A375 (cell line): ENCODE measurements at places on chromosomes 16 and 17. TPM values are rescaled to one million over a fixed set of nuclear protein-coding genes. Genes with fewer than 3 reads are reported as not detected.

The GDPD1 gene
- 2.9 and 4.0 TPM in 2 replicates for total RNA-seq

The CES5A gene
- not detected in 2 replicates for total RNA-seq

The PPL gene
- 0.26 and 0.27 TPM in 2 replicates for total RNA-seq

The SEZ6 gene
- total RNA-seq = not detected in 2 replicates

The MYOCD gene
- total RNA-seq = not detected in 2 replicates

The RAB37 gene
- total RNA-seq = 0.04 TPM in 1 of 2 replicates, not detected in the other

The RMI2 gene
- total RNA-seq = 17.5 and 18.7 TPM in 2 replicates

The RCVRN gene
- total RNA-seq = 0.11 and 1.2 TPM in 2 replicates

The PYY gene
- total RNA-seq = not detected in 2 replicates

The ALOX15B gene
- 0.26 and 0.32 TPM in 2 replicates for total RNA-seq
